ENCODE measurements at places on chromosomes 1 and 21. TPM values are rescaled to one million over a fixed set of nuclear protein-coding genes. Genes with fewer than 3 reads are reported as not detected.

Gene SPRR2B
- total RNA-seq = not detected

Gene TRNP1
- total RNA-seq = 68.6 TPM

DNA sequence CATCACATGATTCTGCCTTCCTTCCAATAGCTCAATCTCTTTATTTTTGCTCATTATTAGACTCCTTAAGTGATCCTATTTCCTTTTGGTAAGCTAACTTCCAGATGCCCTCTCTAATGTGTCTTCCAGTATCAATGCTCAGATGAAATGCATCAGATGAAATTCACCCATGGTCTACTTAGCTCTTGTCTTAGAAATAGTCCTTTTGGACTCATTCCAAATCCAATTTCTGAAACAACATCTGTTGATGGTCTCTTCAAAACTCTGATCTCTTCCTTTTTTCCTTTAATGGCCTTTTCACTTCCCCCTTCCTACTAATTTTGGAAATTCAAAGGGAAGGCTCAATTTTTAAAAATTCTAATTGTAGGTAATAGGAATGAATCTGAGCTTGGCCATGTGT lies 81.1 kb upstream of the GREM2 start:
- peaks cover 8% of the 10 kb centered on the region for H3K4me1 ChIP-seq
- H3K4me3 ChIP-seq = no peak overlapping the region
- no peaks in the 10 kb centered on the region for H3K27me3 ChIP-seq
- no peak overlapping the region for H3K27ac ChIP-seq
- H3K36me3 ChIP-seq = no peaks in the 10 kb centered on the region
- no peak for DNase-seq

GRCh38 chr1:157252473-157252872 lies 114.3 kb upstream of the ETV3 start:
- no peaks in the 10 kb centered on the region for H3K36me3 ChIP-seq
- no peaks in the 10 kb centered on the region for H3K27me3 ChIP-seq
- no peak overlapping the region for H3K4me3 ChIP-seq
- H3K4me1 ChIP-seq = no peaks in the 10 kb centered on the region

GRCh38 chr1:76833856-76834255 lies 33.4 kb upstream of the ST6GALNAC5 start:
- H3K27me3 ChIP-seq = no peaks in the 10 kb centered on the region
- DNase-seq = no peak
- H3K27ac ChIP-seq = no peak overlapping the region
